ENCODE measurements at places on chromosomes 1 and 21.

- DNase-seq, result no peak
These were observed 38.1 kb downstream of the GNPAT start for GRCh38 chr1:231279081-231279480.

GRCh38 chr1:198472119-198472518, 68.4 kb downstream of the ATP6V1G3 start:
- DNase-seq, result no peak

DNA sequence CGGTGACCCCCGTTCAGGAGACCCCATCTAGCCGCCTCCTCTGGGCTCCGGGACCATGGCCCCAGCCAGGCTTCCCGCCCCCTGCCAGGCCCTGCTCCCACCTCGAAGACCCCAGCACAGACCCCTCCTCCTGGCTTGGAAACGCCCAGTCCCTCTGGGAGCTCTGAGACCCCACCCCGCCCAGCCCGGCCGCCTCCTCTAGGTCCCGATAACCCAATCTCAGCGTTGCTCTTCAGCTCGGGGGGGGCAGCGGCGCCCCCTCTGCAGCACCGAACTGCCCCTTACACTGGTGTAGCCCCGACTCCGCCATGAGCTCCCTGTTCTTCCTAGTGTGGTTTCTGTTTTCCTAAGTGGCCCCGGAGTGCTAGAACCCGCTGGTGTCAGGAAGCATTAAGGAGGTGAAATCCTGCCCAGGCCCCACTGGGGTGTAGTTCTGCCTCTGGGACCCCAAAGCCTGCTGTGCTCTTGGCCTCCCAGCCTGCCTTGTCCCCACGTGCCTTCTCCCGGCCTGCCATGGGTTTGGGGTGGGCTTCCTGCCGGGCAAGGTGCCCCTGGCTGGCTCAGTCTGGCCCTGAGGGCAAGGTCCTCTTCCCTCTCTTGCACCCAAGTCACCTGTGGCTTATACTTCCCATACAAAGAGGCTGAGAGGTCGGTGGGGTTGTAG, 10.7 kb upstream of the MMEL1 start:
- no peak for DNase-seq

- DNase-seq, result no peak
These were observed 44.5 kb upstream of the DISP3 start for GRCh38 chr1:11434501-11434900.

DNA sequence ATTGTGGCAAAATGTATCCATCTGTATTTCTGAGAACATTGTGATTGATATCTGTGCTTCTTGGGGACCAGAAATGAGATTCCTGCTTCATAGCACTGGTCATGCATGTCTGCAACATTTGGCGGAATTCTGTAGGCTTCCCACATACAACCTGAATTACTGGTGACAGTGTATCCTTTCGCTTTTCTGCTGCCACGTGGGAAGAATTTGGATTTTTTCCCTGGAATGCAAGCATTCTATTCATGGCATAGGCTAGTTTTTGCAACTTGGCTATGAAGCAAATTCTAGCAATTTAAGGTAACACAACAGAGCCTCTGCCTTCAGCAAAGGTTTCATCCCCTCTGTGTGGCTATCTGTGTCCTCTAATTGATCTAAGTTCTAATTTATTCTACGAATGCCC, 85.9 kb downstream of the BCAR3 start:
- no peak for DNase-seq

GRCh38 chr21:34821717-34822116, 152.9 kb downstream of the CLIC6 start:
- DNase-seq, result no peak

DNA sequence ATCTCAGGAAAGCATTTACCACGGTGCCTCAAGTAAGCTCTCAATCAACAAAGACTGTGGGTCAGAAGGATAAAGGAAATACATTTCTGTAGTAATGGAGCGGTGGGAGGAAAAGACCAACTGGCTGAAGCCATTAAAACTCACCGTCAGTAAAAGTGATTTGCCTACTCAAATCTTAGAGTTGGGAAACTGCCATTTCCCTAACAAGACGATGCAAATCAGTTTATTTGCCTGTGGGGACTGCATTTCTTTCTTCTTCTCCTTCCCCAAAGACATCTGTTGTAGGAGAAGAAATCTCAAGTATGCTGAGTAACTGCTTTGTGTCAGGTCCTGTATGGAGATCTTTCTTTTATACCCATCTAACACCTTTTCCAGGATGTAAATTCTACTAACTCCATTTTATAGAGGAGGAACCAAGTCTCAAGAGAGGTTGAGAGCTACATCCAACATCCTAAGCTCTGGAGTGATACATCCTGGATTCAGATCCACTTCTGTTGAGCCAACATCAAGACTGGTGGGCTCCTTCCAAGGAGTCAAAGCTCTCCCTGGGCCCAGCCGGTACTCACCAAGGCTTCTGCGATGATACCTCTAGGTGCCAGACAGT, 219.3 kb upstream of the FGGY start:
- DNase-seq, result no peak

DNA sequence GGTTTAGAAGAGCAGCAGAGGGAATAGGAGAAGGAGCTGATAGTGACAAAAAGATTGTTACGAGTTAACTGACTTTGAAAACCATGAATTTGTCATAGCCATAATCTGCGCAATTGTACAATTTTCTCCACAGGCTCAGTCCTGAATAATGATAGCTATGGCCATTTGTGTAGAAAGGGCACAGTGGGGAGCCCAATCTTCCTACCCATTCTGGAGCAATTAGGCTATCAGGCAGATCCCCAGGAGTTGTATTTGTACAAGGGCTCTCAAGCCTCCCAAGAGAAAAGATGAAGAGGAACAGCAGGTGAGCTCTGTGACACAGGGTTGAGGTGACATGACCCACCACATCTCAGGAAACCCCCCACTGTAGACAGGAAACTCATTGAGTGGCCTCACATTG, 42.1 kb upstream of the SAMD13 start:
- no peak for DNase-seq

GRCh38 chr1:243543501-243543900, 287.7 kb downstream of the SDCCAG8 start:
- DNase-seq, result no peak

- no peak for DNase-seq
These were observed 19.2 kb downstream of the PRXL2B start for GRCh38 chr1:2605509-2606395.

GRCh38 chr1:61477301-61477700, 247.6 kb downstream of the TM2D1 start:
- no peak for DNase-seq

GRCh38 chr21:26064506-26064905, 106.1 kb downstream of the APP start:
- DNase-seq, result no peak

DNA sequence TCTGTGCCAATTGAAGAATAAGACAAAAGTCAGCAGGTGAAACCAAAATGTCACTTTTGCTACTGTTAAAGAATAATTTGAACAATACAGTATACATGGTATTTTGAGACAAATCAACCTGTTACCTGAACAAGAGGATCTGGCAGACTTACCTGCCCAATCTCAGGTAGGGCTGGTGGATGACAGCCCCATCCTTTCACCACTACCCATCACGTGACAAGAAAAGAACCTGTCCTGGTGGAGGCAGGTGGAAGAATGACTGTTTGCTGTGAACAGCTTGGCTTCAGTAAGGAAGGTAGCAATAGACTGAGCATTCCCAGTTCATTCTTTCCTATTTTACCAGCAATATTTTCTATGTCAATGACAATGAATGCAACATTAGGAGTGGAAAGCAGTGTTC, 349.6 kb downstream of the GPATCH2 start:
- DNase-seq, result no peak

DNA sequence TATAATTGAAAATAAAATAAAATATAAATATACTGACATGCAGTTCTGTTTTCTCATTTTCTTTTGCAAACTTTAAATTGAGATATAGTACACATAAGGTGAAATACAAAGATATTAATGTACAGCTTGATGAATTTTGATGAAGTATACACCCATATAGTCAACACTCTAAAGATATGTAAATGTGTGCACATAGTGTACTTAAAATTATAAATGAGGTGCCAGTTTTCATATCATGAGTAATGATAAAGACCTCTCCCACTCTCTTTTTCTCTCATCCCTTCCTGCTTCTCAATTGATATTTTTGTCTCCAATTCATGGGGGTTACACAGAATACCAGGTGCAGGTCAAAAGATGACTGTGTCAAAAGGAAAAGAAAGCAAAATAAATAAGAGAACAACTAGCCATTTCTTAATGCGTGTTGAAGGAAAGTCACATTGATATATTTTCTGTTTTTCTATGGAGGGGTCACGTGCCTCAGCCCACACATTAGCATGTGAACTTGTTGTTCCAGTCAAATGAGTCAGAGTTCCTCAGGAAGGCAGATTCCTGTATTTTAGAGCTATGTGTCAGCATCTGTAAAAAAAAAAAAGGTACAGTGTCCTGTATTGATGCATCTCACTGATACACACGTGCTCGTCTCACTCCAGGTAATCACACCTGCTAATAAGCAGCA, 64.3 kb upstream of the HOOK1 start:
- DNase-seq, result peak; percentile 58

DNA sequence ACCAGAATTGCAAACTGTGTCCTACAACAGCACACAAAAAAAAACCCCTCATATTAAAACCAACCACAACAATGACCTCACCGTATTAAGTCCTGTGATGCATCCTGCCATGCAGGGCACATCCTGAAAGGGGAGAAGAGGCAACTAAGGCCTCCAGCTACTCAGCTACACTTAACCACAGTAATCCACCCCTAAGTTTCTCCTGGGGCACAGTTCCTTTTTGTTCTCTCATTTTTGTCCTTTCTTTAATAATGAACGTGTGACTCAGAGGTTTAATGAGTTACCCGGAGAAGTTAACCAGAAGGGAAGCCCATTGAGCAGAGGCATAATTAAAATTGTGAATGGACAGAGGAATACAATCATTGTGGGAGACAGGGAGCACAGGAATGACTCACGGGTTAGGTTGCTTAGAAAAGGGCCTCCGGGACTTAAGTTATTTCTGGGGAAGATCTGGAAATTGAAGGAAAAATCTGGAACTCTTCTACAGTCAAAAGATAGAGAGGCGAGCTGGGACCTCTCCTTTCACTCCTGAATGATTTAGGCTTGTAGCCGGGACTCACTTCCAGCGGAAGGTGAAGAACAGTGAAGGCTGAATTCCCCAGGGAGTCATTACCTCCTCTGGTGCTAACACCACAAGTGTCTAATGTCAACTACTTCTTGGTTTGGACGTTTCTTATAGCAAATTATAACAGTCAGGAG, 36.9 kb upstream of the HIVEP3 start:
- DNase-seq, result peak; percentile 81

DNA sequence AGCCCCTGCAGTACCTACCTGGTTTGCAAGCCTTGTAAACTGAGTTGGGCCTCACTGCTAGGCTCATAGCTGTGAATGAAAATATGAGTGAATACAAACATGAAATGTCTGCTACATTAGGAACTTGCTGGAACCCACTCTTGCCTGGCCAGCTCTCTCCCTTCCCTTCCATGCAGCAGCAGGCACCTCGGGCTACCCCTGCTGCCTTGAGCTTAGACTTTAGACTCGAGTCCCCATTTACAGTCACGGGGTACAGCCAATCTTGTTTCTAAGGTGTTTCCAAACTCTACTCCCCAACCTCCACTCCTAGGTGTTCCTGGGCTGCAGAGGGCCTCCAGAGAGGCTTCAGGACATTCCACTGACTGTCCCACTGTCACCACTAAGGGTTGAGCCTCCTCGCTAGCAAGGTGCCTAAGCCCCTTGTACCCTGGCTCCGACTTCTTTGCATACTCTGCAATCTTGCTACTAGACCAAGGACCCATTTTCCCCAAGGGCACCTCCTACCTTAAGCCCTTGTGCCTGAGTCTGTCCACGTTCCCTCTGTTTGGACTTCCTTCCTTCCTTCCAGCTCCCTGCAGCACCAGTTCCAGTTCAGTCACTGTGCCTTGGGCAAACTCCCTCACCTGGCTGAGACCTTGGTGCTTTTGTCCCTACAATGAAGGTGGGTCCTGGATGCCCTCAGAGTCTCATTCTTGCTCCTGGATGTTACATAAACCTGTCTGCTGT, 36.9 kb downstream of the CDK18 start:
- no peak for DNase-seq

DNA sequence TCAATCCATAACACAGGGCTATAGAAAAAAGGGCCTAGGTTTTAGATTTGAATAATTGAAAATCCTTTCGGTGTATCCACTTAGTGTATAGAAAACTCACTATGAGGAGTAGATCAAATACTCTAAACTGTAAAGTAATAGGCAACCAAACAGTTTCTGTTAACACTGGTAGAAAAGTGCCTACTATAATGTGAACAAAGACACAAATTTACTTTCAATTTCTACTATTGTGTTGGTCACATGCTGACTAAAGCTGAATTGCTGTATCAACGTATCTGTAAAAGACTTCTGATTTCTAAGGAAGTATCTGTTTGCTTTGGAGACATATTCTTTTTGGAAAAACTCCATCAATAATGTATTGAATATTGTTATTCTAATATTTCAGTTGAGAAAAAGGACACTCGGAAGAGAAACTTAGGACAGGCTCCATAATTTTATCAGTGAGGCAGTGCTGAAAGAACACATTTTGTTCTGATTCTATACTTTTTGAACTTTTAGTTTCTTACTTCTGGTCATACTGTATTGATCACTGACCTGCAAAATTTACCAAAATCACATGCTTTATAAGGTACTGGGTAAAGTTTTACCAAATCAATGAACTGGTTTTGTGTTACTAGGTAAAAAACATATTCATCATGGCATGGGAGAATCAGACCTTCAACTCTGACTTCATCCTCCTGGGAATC, at the start of gene OR2M5:
OR2M5 (plus strand) TSS at position 636 of the 686 bp plus-strand sequence; CDS start at position 636, 0 bp downstream.
- no peak for DNase-seq

GRCh38 chr1:113391649-113392271, 1.4 kb downstream of the MAGI3 start:
- DNase-seq, result no peak

DNA sequence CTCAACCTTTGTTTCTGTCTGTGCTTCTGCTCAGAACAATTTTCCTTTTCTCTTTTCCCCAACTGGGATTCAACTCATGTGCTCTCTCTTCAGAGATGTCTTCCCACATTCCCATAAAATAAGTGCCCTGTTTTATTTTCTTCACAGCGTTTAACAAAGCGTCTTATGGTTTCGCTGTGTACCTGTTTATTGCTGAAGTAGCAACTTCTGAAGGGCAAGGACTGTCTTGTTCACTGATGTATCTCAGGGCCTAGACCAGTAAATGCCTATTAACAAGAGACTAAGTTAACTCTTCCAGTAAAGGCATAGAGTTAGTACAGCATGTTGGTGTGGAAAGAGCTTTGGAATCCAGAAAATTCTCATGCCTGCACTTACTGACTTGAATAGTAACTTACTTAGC, 42.9 kb upstream of the MPZL1 start:
- DNase-seq, result no peak

DNA sequence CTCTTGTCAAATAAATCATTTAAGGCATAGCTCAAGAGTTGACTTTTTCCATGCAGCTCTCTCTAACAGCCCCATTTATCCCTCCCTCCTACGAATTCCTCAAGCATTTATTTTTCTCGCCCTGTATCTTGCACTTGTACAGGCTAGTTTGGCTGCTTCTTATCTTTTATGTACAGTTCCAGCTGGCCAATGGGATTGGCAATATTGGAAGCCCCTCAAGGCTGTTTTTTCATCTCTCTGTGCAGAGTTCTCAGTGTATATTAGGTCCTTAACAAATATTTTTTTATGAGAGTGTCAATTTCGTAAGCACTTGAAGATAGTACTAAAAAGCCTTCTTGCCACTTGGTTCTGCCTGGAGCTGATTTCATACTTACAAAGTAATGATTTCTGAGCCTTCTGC, 356.0 kb downstream of the ST6GALNAC3 start:
- DNase-seq, result no peak
